ENCODE measurements at places on chromosomes 1 and 21.

DNA sequence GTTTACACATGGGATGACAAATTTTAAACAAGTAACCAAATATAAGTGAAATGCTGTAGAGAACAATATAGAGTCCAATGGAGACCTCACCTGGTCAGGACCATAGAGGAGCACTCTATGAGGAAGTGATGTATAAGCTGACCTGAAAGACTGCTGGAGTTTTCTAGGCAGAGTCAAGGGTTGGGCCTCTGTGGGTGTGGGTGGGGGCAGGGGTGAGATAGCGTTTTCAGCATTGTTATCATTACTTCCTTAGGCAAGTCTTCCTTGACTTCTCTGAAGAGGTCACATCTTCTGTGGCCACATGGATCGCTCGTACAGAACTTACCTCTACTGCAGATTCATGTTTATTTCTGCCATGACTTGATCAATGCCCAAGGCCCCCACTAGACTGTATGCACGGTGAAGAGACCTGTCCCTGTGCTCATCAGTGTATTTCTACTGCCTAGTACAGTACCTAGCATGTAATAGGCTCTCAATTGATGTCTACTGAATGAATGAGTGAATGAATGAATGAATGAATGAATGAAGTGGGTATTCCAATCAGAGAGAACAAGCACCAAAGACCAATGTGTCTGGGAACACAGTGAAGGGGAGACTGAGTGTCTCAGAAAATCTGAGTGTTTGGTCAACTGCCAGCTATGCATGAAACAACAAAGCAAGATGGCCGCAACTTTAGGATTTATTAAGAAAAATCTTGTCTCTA, 116.5 kb downstream of the RNF220 start:
- DNase-seq = no peak

GRCh38 chr1:17420391-17420918, 19.0 kb downstream of the RCC2 start:
- DNase-seq = no peak

- DNase-seq = no peak
Observed at GRCh38 chr1:193340331-193340730, 153.9 kb upstream of the B3GALT2 start.

DNA sequence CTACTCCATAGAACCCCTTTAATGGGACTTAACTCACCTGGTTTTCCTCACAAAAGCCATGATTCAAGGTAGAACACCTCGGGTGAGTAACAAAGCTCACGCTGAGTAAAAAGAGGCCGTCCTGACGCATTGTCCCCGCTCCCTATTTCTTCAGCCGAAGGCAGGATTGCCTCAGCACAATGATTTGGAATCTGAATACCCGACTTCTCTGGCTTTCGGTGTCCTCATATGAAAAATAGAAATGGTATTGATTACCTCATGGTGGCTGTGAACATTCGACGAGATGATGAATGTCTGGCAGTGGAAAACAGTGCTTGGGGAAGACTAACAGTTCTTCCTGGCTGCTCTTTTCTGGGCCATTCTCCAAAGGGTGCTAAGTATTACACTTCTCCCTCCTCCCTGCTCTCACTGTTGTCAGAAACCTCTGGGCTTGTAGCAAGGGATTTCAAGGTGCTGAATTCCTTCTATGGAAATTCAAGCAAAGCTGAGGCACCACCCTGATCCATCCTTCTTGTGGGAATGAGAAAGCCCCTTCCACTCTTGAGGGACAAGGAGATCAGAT, 148.3 kb downstream of the C1orf94 start:
- DNase-seq = no peak

GRCh38 chr21:37366482-37367316, at the start of gene DYRK1A:
Gene DYRK1A (plus strand): TSS chr21:37366773. CDS start chr21:37420375, 53,602 bp downstream.
- peak; percentile 100 for DNase-seq

GRCh38 chr1:214455971-214456867, 95.2 kb downstream of the PTPN14 start:
- DNase-seq = peak; percentile 43

DNA sequence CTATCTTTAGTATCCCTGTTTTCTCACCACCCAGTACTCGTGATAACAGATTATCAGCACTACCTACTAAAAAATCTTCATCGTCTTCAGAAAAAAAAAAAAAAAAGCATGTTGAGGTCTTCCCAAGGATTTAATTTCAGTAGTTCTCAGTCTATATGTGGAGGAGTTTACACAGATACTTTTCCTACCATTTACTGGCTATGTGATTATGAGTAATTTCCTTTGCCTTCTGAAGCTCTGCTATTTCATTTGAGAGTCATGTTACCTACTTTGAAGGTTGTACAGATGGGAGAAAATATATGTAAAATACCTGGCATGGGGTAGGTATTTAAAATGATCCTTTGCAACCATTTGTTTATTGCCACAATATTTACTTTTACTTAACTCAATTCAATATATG, 399.7 kb downstream of the NEGR1 start:
- no peak for DNase-seq

DNA sequence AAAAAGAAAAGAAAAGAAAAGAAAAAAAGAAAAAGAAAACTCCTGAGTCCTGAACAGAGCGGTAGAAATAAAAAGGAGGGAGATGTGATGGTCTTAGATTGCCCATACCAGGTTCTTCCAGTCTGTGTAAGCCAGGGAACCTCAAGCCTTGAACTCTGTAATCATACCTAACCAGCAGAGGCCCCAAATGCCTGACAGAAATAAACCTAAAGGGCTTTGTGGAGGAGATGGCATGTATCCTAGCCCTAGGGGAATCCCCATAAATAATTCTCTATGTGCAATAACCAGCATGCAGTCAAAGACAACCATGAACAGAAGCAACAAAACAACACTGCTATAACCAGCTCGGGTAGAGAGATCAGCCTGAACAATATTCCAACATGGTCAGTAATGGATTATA, 40.4 kb downstream of the USP48 start:
- peak; percentile 57 for DNase-seq

All from fibroblast of villous mesenchyme (primary cell).